Stomach (tissue), 19 donors: ENCODE measurements at places on chromosomes 2 and 18. TPM values are rescaled to one million over a fixed set of nuclear protein-coding genes. Genes with fewer than 3 reads are reported as not detected.

Gene EPAS1
- 69.0 TPM for total RNA-seq

Gene FAP
- 14.9 TPM for total RNA-seq

- H3K4me3 ChIP-seq, result no peak overlapping the region
- no peak for DNase-seq
- no peaks in the 10 kb centered on the region for H3K4me1 ChIP-seq
- H3K27ac ChIP-seq, result no peak overlapping the region
- peaks cover 54% of the 10 kb centered on the region for H3K36me3 ChIP-seq
- no peaks in the 10 kb centered on the region for H3K27me3 ChIP-seq
Observed at GRCh38 chr2:224799691-224800090, 83.5 kb upstream of the CCDC195 start.

GRCh38 chr2:175003875-175004729 lies 1.1 kb downstream of the CHN1 start:
- no peak for DNase-seq
- H3K27ac ChIP-seq, result peak overlapping the region; percentile 89
- peaks cover 12% of the 10 kb centered on the region for H3K4me1 ChIP-seq
- H3K27me3 ChIP-seq, result peaks cover 57% of the 10 kb centered on the region
- no peaks in the 10 kb centered on the region for H3K36me3 ChIP-seq
- peak overlapping the region; percentile 77 for H3K4me3 ChIP-seq

DNA sequence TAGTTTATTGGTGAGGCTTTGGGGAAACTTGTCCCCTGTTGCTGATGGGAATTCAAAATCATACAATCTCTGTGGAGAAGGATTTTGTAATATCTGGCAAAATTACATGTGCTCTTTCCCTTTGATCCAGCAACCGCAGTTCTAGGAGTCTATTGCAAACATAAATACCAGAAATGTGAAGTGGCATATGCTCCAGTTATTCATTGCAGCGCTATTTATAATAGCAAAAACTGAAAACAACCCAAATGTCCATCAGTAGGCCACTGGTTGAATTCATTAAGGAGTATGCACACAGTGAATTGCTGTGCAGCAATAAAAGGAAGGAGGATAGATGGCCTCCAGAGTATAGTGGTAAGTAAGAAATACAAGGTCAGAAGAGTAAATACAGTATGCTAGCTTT lies 76.5 kb downstream of the HNRNPLL start:
- H3K4me1 ChIP-seq, result no peaks in the 10 kb centered on the region
- DNase-seq, result no peak
- no peaks in the 10 kb centered on the region for H3K27me3 ChIP-seq
- H3K27ac ChIP-seq, result no peak overlapping the region
- H3K36me3 ChIP-seq, result no peaks in the 10 kb centered on the region
- H3K4me3 ChIP-seq, result no peak overlapping the region

DNA sequence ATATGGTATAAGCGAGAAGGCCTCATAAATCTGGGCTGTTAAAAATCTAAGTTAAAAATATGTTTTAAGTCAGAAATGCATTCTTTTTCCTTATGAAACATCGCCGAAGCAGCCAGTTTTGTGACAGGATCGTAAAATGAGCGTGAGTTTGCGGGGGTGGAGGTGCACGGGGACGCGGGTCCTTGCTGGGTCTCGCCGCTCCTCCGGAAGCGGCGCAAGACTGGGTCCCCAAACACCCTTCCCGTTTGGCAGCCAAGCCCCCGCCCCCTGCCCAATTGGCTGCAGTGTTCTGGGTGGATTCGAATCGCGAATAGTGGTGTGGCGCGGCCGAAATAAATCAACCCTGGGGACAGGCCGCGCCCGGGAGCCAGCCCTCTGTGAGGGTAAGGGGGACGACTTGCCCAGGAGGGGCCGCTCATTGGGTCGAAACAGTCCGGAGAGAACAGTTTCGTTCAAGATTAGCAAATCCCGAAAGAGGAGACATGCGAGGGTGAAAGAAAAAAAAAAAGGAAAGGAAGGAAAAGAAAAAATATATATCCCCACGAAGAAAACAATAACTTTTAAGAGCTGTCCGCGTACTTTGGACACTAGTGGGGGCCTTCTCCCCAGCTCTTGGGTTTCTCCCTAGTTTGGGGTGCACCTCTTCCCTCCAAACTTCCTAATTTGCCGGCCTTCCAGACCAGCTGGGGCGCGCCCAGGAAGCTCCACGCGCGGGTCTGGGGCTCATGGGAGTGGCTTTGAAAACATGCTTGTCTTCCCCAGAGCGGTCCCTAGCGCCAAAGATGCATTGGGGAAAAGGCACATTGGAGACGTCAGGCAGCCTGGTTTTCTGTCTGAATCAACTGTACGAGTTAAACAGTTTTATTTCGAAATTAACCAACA lies 3.1 kb upstream of the GATA6 start:
- H3K36me3 ChIP-seq, result peaks cover 1% of the 10 kb centered on the region
- H3K27me3 ChIP-seq, result peaks cover 100% of the 10 kb centered on the region

DNA sequence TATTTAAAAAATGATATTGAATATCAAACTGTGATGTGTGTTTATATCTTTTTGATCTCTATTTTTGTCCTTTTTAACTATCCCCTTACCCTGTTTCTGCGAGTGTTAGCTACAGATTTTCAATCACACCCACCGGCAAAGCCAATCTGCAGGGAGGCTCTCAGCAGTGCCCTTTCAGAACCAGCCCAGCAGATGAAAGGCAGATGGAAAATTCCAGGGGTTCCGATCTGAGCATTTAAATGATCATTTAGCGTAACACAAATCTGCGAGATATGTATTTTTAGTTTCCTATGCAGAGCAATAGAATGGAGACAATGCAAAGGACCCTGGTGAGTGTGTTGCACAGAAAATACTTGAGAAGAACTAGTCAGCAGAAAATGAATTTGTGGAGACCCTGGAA lies 2170.5 kb upstream of the PIK3C3 start:
- DNase-seq, result no peak
- no peak overlapping the region for H3K4me3 ChIP-seq
- no peak overlapping the region for H3K27ac ChIP-seq
- no peaks in the 10 kb centered on the region for H3K4me1 ChIP-seq
- H3K36me3 ChIP-seq, result no peaks in the 10 kb centered on the region

- DNase-seq, result peak; percentile 23
- no peaks in the 10 kb centered on the region for H3K27me3 ChIP-seq
- H3K4me1 ChIP-seq, result no peaks in the 10 kb centered on the region
- H3K27ac ChIP-seq, result no peak overlapping the region
- H3K36me3 ChIP-seq, result no peaks in the 10 kb centered on the region
- H3K4me3 ChIP-seq, result no peak overlapping the region
Observed at GRCh38 chr2:157150747-157151146, 106.8 kb upstream of the GALNT5 start.

Gene DUSP19
- 19.6 TPM for total RNA-seq

DNA sequence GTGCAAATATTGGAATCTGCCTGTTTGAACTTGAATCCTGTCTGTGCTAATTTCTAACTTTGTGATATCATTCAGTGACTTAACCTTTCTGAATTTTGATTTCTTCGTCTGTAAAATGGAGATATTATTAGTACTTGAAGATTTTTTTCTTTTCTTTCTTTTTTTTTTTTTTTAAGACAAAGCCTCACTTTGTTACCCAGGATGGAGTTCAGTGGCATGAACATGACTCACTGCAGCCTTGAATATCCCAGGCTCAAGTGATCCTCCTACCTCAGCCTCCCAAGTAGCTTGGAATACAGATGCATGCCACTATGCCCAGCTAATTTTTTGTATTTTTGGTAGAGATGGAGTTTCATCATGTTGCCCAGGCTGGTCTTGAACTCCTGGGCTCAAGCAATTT lies 28.3 kb downstream of the ACTR3 start:
- peaks cover 27% of the 10 kb centered on the region for H3K4me1 ChIP-seq
- DNase-seq, result no peak

- no peak overlapping the region for H3K4me3 ChIP-seq
- no peak overlapping the region for H3K27ac ChIP-seq
- DNase-seq, result no peak
- H3K4me1 ChIP-seq, result no peaks in the 10 kb centered on the region
Observed at GRCh38 chr2:229243890-229244560, 27.1 kb downstream of the PID1 start.

Gene SPEG
- total RNA-seq, result 7.4 TPM

Gene EPHA4
- total RNA-seq, result 4.9 TPM

Gene ACMSD
- total RNA-seq, result not detected

DNA sequence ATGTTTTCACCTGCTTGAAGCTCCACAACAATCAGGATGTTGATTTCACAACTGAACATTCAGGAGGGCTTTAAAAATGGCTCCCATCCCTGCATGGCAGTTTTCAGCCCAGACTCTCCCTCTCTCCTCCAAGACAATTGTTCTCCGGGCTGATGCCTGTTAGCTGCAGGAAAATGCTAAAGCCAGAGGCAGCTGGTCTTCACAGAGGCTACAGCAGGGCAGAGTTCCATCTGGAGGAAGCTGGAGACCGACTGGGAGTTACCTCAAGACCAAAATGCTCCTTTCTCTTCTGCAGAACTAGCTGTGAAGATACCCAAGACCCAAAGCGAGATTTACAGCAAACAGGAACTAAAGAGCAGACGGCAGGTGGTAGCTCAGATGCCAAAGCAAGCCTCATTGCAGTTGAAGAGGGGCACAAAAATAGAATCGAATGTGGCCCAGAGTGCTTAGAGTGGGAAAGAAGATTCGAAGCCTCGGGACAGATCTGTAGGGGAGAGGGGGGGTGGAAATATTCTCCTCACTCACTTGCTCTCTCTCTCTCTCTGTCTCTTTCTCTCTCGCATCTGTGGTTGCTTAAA lies 423.6 kb downstream of the ZNF521 start:
- no peak overlapping the region for H3K4me3 ChIP-seq
- no peaks in the 10 kb centered on the region for H3K4me1 ChIP-seq
- H3K27ac ChIP-seq, result no peak overlapping the region
- H3K27me3 ChIP-seq, result no peaks in the 10 kb centered on the region
- DNase-seq, result no peak

Gene CD8B2
- not detected for total RNA-seq

GRCh38 chr2:26052740-26053139 lies 18.9 kb downstream of the RAB10 start:
- H3K36me3 ChIP-seq, result no peaks in the 10 kb centered on the region
- H3K27ac ChIP-seq, result no peak overlapping the region
- peaks cover 82% of the 10 kb centered on the region for H3K4me1 ChIP-seq
- no peaks in the 10 kb centered on the region for H3K27me3 ChIP-seq

Gene IL36A
- total RNA-seq, result not detected

- no peaks in the 10 kb centered on the region for H3K4me1 ChIP-seq
- no peaks in the 10 kb centered on the region for H3K36me3 ChIP-seq
- no peak overlapping the region for H3K27ac ChIP-seq
- no peak overlapping the region for H3K4me3 ChIP-seq
Observed at GRCh38 chr18:51941999-51942398, 398.0 kb upstream of the DCC start.

DNA sequence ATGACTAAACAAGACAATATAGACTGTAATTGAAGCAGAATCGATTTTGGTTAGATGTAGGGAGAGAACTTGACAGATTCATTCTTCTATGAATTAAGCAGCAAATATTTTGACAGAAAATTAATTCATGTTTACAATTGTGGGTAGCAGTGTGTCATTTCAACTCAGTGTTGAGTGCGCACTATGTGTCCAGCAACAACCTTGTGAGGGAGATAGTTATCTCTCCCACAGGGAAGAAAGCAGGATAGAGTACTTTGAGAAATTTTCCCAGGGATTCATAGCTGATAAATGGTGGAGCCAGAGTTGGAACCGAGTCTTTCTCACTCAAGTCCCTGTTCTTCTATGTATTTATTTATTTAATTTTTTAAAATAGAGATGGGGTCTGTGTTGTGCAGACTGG lies 5.2 kb downstream of the MRPL33 start:
- no peaks in the 10 kb centered on the region for H3K27me3 ChIP-seq
- no peak for DNase-seq

Gene CFAP210
- total RNA-seq, result not detected

GRCh38 chr2:100036026-100036425 lies 106.4 kb downstream of the AFF3 start:
- H3K27me3 ChIP-seq, result no peaks in the 10 kb centered on the region
- no peak overlapping the region for H3K27ac ChIP-seq
- no peak for DNase-seq
- H3K4me1 ChIP-seq, result no peaks in the 10 kb centered on the region
- H3K4me3 ChIP-seq, result no peak overlapping the region

Gene SKA1
- total RNA-seq, result not detected

GRCh38 chr2:10971888-10972260 lies 60.1 kb downstream of the KCNF1 start:
- no peak overlapping the region for H3K27ac ChIP-seq
- no peak for DNase-seq
- no peaks in the 10 kb centered on the region for H3K4me1 ChIP-seq
- peaks cover under 1% of the 10 kb centered on the region for H3K27me3 ChIP-seq

DNA sequence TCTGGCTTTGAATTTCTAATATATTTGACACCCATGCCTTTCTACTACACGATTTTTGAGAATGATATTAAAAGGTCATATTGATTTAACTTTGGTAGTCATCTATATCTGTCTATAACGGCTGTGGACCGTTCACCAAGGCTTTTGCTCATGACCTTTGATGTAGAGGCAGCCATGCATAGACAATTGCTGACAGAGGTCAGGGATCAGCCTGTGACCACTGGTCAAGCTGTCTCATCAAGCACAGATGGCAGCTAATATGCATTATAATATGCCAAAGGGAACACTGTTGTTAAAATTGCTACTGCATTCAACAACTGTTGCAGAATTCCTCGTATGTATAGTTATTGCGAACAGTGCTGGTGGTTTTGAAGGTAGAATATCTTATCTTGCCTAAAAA lies 323.9 kb upstream of the DSEL start:
- no peak for DNase-seq
- H3K27me3 ChIP-seq, result no peaks in the 10 kb centered on the region
- no peak overlapping the region for H3K27ac ChIP-seq
- H3K4me1 ChIP-seq, result no peaks in the 10 kb centered on the region
- no peaks in the 10 kb centered on the region for H3K36me3 ChIP-seq

GRCh38 chr2:204354442-204354856 lies 190.8 kb upstream of the PARD3B start:
- H3K36me3 ChIP-seq, result no peaks in the 10 kb centered on the region
- H3K27ac ChIP-seq, result no peak overlapping the region
- no peak overlapping the region for H3K4me3 ChIP-seq
- DNase-seq, result no peak

Gene ANKRD62
- total RNA-seq, result 1.2 TPM

- no peak for DNase-seq
- no peaks in the 10 kb centered on the region for H3K27me3 ChIP-seq
- H3K27ac ChIP-seq, result no peak overlapping the region
- no peaks in the 10 kb centered on the region for H3K36me3 ChIP-seq
Observed at GRCh38 chr2:77642339-77642738, 120.2 kb upstream of the LRRTM4 start.
